Stimulated activated CD8-positive, alpha-beta memory T cell treated with anti-CD3 and anti-CD28 coated beads, Interleukin-4, amount 100 ng/mL, for 1 hour (primary cell): ENCODE measurements at places on chromosomes 6 and 20.

- no peak for DNase-seq
Measured at GRCh38 chr6:161068321-161068741, 76.8 kb downstream of the MAP3K4 start.

DNA sequence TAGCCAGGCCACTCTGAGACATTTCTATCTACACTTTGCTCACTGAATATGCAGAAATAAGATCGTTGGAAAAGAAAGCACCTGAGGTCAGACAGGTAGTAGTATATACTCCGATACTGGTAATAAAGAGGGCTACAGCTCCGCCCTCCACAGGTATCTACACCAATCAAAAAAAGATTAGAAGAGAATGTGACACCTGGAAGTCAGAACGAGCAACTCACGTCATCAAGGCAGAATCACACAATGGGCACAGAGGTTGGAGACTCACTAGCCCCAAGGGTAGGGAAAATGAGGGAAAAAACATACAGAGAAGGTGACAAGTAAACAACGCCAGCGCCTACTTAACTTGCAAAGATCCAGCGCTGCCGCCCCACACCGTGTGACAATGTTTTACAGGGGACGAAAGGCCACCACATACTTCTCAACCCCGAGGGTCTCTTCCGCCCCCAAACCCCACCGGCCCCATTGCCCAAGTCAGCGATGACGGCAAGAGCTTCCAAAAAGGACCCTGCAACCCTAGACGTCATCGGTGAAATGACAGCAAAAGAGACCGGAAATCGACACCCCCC lies 653 bp downstream of the LMBRD1 start:
- no peak for DNase-seq

GRCh38 chr6:35042031-35042815 lies 98.9 kb downstream of the TCP11 start:
- no peak for DNase-seq

DNA sequence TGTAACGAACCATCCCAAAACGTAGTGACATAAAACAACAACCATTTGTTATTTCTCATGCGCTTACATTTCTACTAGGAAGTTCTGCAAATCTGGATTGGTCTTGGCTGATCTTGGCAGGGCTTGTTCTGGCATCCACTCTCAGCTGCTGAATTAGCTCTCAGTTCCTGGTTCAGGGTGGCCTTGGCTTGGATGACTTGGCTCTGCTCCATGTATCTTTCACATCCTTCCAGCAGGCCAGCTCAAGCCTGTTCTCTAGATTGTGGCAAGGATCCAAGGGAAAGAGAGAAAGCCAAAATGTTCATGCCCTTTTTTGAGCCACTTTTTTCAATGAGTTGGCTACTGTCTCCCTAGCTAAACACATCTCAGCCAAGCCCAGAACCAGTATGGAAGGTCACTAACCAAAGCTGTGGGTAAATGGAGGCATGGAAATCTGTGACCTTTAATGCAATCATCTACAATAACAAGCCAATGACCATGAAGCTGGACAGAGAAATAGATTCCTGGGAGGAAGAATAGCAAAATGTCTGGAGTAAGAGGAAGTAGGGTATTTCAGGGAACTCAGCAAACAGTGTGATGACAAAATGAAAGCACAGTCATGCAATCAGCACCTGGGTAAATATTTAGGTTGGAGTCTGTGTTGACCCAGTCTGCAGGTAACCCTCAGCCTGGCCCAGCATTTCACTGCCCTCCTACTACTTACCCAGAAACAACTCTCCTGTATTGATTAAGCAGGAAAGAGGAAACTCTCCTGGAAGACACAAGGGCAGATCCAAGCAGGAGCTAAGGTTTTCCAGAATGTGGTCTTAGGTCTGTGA lies 32.7 kb upstream of the SNAP25 start:
- DNase-seq = no peak

DNA sequence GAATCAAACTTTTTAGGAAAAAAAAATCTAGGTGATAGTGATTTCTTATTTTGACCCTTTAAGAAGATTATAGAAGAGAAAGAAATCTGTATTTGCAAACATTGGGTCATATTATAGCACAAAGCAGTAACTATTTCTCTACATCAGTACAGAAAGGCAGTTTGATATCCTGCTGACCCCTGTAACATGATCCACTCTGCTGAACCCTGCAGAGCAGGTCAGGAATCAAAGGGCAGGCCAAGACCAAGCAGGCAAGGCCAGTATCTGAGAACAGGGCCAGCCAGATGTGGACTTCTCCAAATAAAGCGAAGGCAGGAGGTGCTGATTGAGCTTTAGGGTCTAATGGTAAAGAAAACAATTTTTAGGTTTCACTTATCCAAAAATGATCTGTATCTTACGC lies 239.4 kb downstream of the PTPRK start:
- no peak for DNase-seq

DNA sequence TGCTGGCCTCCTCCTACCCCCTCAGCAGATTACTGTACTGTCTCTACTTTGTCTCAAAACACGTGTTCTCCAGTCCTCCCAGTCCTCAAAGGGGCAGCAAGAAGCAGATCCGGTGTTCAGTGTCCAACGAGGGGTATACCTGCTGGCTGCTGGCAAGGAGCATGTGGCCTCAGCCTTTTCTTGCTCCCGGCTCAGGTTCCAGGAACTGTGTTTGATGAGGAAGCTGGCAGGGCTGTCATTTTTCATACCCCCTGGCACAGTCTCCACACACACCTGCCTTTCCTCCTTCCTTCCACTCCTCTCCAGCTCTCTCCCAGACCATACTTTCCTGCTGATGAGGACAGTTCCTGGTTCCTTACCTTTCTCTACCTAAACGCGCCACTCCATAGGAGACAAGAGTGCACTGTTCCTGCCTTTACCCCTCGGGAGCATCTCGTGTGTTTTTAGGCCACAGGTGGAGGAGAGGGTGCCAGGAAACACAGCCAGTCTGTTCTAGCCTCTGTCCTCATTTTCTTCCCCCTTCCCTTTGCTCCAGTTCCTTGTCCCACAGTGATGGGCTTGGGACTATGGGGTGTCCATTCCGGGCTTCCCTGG lies 77.2 kb downstream of the SSR1 start:
- DNase-seq = no peak
